SK-MEL-5 (cell line): ENCODE measurements at places on chromosomes 13 and 19.
A peak's percentile ranks its signal among the peaks of the same experiment; 100 is the strongest.

DNA sequence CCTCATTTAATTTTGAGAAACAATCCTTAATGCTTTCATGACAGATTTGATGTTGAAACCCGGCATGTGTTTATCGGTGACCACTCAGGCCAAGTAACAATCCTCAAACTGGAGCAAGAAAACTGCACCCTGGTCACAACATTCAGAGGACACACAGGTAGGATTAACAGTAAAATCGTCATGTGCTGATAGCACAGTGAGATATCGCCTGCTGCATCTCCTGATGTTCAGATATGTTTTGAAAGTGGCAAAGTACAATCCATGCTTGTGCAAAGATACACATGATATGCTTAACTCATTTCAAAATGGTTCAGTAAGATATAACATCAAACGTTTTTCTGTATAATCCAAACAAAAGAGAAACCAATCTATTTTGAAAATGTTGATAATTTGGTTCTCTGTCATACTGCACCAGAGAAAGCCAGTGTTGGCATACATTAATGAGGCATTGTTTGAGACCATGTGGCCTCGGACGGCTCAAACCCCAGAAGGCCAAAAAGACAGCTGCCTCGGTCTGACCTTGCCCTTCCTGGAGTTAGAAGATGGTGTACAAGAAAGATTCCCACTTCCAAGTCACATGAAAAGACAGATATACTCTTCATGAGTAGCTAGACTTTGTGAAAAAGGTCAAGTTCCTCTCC lies 76.2 kb downstream of the DHRS12 start:
- DNase-seq: no peak

GRCh38 chr13:99277629-99278028 lies 19.4 kb upstream of the GPR18 start:
- DNase-seq: no peak

- DNase-seq: no peak
These were observed 127.1 kb downstream of the GGACT start for GRCh38 chr13:100461309-100462030.

DNA sequence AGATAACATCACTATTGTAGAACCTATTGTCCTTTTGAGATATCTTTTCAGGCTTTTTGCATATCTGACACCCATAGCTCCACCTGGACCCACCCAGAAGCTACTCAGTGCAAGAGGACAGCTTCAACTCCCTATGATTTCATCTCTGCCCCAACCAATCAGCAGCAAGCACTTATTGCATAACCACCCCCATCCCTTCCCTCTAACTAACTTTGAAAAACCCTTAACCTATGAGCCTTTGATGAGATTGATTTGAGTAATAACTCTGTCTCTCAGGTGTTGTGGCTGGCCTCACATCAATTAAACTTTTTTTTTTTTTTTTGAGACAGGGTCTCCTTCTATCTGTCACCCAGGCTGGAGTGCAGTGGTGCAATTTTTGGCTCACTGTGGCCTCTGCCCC lies 13.4 kb upstream of the MTRF1 start:
- no peak for DNase-seq

DNA sequence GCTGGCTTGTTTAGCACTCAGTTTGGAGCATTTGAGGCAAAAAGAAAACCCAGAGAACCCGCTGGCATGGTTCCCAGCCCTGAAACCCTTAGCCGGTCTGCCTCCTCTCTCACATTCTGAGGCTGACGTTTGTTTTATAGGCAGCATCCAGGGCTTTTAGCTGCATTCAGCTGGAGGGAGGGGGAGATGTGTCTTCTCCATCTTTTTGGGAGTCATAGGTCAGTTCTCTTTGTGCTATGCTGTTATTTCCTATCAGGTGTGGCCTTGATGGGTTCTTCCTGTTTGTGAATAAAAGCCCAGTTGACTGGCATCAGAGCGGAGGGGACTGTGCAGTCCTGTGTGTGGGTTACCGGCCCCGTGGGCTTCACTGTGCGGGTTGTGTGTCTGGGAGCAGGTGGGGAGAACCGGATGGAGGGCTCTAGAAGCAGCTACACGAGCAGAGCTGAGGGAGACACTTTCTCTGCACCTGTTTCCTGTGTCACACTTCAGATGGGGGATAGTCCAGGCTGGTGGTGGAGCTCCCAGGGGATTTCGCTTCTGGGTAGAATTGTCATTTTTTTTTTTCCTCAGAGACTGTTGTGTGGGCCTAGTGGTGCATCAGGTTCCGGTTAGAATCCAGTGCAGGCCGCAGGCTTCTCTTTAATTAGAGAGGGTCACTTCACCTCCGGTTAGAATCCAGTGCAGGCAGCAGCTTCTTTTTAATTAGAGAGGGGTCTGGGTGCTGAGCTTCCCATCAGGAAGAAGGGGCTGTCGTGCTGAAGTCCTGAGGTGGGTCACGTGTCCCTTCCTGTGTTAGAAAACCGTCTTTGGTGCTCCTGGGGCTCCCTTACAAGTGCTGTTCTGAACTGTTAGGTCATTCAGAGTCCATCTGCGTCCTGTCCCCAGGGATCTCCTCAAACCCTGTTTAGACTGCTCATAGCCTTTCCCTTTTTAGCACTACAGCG lies 69.6 kb downstream of the ARHGEF7 start:
- DNase-seq: no peak

DNA sequence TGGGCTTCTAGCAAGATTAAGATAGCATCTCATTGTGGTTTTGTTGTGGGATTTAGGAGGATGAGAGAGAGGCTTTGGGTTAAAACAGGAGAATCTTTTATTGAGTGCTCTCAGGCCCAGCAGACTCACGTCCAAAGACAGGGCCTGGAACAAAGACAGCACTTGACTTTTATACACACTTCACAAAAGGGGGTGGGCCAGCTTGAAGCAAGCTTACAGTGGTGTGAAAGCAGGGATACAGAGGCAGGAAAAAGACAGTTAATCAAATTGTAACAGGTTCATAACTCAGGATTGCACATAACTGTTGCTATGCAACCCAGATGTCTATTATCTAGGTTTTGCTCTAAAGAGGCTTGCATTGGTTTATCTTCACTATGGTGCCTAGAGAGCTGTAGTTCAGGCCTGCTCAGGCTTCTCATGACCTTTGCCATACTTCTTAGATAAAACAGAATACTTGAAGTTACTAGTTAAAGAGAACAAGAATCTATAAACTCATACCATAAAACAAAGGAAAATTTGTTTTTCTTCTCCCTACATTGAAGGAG lies 42.2 kb upstream of the CEACAM21 start:
- peak; percentile 15 for DNase-seq

- no peak for DNase-seq
These were observed 232.1 kb downstream of the TM9SF2 start for GRCh38 chr13:99733346-99733745.

DNA sequence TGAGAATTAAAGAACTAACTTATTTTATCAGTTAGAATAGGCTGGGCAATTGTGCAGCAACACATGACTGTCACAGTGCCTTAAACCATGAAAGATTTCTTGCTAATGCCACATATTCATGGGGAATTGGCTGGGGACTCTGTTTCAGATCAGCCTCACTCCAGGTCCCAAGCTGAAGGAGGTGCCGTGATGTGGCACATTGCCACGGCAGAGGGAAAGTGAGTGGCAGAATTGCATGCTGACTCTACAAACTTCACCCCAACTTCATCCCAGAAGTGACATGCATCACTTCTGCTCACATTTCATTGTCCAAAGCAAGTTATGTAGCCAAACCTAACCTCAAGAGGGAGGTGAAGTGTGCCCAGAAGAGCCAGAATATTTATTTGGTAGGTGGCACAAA lies 37.8 kb downstream of the OLFM4 start:
- no peak for DNase-seq

DNA sequence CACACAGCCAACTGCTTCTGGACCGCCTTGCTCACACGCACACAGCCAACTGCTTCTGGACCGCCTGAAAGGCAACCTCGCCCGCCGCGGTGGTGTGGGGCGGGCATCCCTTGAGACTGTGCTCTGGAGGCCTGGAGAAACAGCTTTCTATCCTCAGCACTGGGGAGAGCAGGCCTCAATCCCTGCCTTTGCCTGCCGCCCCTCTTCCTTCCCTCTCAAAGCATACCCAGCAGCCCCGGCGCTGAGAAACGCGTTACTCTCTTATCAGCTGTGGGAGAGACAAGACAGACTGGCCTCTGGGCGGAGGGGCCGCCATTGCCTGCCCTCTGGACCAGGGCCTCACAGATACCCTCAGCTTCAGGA lies 2.9 kb downstream of the LIPE start:
- DNase-seq: no peak

GRCh38 chr13:39245688-39246087 lies 207.4 kb downstream of the NHLRC3 start:
- no peak for DNase-seq

DNA sequence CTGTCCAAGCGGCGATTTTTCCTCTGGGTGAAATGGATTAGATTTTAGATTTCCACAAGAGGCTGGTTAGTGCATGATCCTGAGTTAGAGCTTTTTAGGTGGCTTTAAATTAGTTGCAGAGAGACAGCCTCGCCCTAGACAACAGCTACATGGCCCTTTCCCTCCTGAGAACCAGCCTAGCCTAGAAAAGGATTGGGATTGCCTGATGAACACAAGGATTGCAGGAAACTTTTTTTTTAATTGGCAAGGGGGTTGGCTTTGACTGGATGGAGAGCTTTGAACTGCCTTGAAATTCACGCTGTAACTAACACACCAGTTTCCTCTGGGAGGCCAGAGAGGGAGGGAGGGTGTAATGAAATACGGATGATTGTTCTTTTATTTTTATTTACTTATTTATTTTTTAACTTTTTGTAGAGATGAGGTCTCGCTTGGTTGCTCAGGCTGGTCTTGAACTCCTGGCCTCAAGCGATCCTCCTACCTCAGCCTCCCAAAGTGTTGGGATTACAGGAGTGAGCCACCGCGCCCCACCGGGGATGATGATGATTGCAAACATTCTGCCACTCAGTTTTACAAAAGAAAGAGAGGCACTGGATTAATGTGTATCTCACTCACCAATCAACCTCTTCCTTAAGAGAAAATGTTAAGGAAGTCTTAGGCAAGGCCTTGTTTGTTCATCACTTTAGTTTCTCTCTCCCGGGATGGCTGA lies 1.9 kb downstream of the LDLR start:
- DNase-seq: no peak

- DNase-seq: no peak
These were observed 287.4 kb downstream of the PCDH17 start for GRCh38 chr13:57918913-57919312.

GRCh38 chr13:45439781-45440462 lies 21.7 kb upstream of the SLC25A30 start:
- DNase-seq: no peak

GRCh38 chr19:27885359-27885758 lies 1327.6 kb downstream of the UQCRFS1 start:
- no peak for DNase-seq

GRCh38 chr13:40569024-40569350 lies 97.5 kb downstream of the FOXO1 start:
- no peak for DNase-seq

- DNase-seq: no peak
These were observed 100.4 kb upstream of the GJB6 start for GRCh38 chr13:20332361-20333096.

DNA sequence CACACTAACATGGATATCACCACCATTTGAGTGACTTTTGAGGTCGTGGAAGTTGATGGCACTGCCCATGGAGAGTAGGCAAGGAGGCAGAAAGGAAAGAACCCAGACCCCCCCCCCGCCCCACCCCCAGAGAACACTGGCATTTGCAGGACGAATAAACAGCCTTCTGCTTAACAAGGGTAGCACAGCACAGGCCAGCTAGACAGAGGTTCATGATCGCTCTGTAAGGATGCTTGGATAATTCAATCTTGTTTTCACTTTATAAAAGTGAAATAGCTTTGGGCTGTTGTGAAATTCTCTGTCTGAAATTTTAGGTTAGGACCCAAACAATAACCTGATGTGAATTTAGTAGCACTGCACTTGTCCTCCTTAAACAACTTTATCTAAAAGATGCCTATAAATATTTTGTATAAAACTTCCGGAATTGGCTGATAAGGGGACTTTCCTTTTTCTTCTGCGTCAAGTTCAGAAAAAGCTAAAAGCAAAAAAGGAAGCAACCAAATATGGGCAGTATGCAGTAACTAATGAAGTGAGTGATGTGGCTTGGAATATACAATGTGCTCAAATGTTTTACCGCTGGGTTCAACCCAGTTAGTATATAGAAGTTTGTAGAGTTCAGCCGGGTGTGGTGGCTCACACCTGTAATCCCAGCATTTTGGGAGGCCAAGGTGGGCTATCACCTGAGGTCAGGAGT lies 163.7 kb downstream of the SHISA2 start:
- no peak for DNase-seq

- no peak for DNase-seq
These were observed 32.3 kb downstream of the LPAR6 start for GRCh38 chr13:48380581-48380980.

- no peak for DNase-seq
These were observed 13.2 kb downstream of the RNF17 start for GRCh38 chr13:24777171-24777570.

DNA sequence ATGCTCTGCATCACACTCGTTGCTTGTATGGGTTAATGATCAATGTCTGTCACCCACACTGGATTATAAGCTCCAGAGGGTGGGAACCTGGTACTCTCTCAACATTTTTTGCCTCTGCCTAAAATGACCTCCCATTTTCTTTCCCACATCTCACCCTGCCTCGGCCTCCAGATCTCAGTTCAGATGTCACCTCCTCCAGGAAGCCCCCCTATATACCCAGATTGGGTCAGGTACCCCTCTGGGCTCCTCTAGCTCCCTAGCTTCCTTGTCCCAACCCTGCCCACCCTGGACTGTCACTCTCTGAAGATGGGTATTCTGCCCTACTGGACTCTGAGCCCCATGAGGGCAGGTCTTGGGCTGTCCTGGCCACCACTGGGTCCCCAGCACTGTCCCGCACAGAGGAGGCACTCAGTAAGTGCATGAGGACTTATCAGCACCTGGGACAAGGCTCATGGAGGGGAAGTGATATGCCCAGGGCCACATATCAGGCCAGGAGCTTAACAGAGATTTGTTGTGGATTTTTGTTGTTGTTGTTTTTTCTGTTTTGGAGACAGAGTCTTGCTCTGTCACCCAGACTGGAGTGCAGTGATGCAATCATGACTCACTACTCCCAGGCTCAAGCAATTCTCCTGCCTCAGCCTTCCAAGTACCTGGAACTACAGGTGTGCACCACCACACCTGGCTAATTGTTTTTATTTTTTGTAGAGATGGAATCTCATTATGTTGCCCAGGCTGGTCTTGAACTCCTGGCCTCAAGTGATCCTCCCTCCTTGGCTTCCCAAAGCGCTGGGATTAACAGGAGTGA lies 23.8 kb downstream of the PRKD2 start:
- no peak for DNase-seq

DNA sequence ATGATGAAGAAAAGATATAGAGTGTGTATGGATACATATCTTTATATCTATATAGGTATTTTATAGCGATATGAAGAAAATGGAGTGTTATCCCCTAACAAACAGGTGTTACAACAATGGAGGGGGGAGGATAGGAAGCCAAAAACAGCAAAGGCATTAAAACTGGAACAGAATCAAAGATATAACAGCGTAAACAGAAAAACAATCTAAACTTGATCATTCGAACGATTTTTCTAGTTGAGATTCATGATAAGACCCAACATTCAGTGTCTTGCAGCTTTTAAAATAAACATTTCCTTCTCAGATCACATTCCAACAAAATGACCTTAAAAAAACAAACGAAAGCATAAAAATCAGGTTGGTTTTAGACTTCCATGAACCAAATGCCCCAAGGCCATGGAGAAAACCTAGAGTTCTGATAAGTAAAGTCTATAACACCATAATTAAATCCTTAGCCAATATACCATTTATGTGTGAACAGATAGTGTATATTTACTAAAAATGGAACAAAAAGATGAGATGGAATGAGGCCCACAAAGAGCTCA lies 55.7 kb downstream of the CAB39L start:
- no peak for DNase-seq

GRCh38 chr13:100363874-100364273 lies 224.7 kb downstream of the GGACT start:
- DNase-seq: no peak

- no peak for DNase-seq
These were observed 77.0 kb downstream of the KDM4B start for GRCh38 chr19:5045956-5046338.
